Psoas muscle (tissue), 8 donors: ENCODE measurements at places on chromosomes 3 and 15. TPM values are rescaled to one million over a fixed set of nuclear protein-coding genes. Genes with fewer than 3 reads are reported as not detected.

STXBP5L gene
- polyA plus RNA-seq: not detected

CYP11A1 gene
- polyA plus RNA-seq: 0.24 TPM

DNA sequence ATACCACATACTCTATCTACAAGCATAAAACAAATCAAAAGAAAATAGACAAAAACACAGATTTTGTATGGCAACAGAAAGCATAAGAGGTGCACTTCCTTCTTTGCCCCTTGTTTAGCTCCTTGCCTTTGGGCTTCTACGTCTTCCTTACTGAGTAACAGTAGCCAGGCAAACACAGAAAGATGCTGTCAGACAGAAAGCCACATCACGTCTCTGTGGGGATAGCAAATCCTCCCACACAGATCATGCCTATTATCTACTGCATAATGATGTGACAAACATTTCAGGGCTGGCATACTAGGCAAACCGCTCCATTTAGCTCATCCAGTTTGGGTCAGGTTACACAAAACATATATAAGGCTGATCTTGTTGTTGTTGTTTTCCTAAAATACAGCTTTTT lies 92.7 kb downstream of the BOC start:
- H3K27me3 ChIP-seq: no peaks in the 10 kb centered on the region
- H3K4me3 ChIP-seq: no peak overlapping the region
- H3K4me1 ChIP-seq: no peaks in the 10 kb centered on the region

DNA sequence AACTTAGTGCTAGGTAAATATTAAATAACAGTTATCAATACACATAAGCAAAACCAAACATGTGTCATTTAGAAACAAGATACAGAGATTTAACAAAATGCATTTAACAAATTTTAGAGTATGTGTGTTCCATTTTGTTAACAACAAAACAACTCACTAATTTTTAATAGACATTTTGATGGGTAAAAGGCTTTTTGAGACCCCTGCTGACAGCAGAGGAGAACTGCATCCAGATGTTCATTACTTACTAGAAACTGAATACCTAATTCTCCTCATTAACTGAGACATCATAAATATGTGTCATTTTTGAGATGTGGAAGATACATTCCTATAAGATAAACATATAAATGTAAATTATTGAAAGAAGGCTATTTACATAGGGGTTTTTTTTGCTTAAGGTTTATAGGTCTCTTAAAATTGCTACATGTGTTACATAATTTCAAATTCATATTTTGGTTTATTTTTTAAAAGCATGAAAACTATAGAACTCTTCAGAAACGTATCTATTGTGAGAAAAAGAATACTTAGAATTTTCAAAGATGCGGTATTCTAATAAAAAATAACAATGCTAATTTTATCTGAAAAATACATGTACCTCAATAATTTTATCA lies 1009.8 kb downstream of the TUSC7 start:
- H3K4me1 ChIP-seq: no peaks in the 10 kb centered on the region
- no peak overlapping the region for H3K4me3 ChIP-seq
- no peak overlapping the region for H3K27ac ChIP-seq
- no peaks in the 10 kb centered on the region for H3K36me3 ChIP-seq
- H3K27me3 ChIP-seq: no peaks in the 10 kb centered on the region

- no peaks in the 10 kb centered on the region for H3K27me3 ChIP-seq
- no peak overlapping the region for H3K27ac ChIP-seq
- H3K4me1 ChIP-seq: no peaks in the 10 kb centered on the region
Measured at GRCh38 chr3:144229953-144230352, 258.3 kb downstream of the DIPK2A start.

DNA sequence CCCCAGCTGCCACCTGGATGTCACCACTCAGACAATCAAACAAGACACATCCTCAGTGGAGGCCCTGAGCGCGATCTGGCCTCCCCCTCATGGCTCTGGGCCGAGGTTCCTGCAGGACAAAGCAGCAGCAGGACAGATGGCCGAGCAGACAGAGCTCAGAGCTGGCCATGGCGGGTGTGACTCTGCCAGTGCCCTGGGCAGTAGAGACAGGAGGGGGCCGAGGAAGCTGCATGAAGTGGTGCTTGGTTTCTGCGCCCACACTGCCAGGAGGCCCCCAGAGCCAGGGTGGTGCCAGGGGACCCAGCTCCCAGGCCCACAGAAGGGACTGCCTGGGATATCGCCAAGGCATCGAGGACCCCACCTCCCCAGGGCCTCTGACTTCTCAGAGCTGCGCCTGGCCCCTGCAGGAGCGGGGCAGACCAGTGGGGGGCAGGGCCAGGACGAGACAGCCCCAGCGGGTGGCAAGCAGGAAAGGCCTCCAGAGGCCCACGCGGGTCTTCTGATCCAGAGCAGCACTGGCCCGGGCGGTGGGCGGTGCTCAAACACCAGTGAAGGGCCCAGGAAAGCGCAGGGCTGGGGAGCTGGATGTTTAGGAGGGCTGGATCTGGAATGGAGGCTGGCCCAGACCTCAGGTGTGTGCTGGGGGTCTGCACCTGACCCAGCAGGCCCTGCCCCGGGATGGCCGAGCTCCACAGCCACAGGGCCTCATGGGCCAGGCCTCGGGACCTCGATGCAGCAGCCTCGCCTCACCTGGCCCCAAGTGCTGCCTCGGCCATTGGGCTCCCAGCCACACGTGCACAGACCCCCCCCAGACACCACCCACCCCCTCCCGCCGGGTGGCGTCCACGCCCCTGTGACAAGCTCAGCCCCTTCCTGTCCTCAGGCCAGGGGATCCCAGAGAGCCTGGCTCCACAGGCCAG lies 76.0 kb downstream of the GOLGA8G start:
- H3K4me1 ChIP-seq: no peaks in the 10 kb centered on the region
- H3K27ac ChIP-seq: no peak overlapping the region
- H3K36me3 ChIP-seq: no peaks in the 10 kb centered on the region
- H3K4me3 ChIP-seq: no peak overlapping the region
- peak; percentile 57 for DNase-seq

DNA sequence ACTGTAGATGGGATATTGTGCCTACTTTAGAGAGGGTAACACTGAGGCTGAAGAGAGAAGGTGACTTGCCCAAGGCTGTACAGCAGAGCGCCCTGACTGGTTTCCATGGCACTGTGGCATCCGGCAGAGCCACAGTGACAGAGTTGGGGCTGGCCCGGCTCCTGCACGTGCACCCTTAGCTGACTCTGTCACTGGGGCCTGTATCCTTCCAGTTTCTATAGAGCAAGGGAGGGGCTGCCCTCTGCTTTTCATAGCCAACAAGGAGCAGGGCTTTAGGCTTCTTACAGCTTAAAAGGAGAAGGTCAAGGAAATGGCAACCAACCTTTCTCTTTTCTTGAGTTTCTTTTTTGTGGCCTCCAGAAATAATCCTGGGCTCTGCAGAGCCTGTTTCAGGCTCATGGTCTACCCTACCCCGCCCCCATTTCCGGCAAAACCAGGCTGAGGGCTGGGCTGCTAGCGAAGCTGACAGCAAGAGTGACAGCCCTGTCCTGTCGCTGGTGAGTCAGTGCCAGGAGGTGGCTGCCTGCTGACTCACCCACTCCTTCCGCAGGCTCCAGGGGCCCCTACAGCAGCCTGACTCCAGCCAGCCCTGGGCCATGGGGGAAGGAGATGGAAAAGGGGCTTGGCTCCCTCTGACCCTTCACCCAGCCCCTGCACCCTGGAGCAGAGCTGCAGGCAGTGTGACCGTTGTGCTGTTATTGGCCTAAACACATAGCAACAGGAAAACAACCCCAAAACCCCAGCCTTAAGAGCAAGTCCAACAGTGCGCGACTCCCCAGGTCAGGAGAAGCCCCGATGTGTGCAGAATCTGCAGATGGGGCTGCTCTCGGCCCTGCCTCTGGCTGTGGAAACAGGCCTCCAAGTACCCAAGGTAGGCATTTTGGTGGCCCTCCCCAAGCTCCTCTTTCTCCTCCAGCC lies 29.8 kb downstream of the SLC6A6 start:
- peaks cover 84% of the 10 kb centered on the region for H3K4me1 ChIP-seq
- H3K27ac ChIP-seq: peak overlapping the region; percentile 86
- H3K4me3 ChIP-seq: no peak overlapping the region
- H3K27me3 ChIP-seq: no peaks in the 10 kb centered on the region
- peak; percentile 94 for DNase-seq
- no peaks in the 10 kb centered on the region for H3K36me3 ChIP-seq

GRCh38 chr3:152961323-152961722 lies 126.4 kb downstream of the P2RY1 start:
- no peaks in the 10 kb centered on the region for H3K36me3 ChIP-seq
- DNase-seq: no peak
- no peaks in the 10 kb centered on the region for H3K4me1 ChIP-seq
- H3K4me3 ChIP-seq: no peak overlapping the region
- no peaks in the 10 kb centered on the region for H3K27me3 ChIP-seq
- H3K27ac ChIP-seq: no peak overlapping the region

DNA sequence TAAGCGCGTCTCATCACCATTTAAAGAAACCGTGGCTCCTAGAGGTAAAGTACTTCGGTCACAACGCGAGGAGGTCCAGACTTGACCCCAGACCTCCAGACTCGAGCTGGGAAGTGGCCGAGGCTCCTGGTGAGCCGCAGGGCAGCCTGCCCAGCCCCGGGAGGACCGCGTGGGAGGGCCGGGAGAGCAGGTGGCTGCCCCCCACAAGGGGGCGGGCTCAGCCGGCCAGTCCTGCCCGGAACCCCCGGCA lies at the start of gene SLC27A2:
Gene SLC27A2, plus strand, starts transcription at position 228 of the 250 bp plus-strand sequence. CDS start 232 bp downstream, outside the sequence.
- no peaks in the 10 kb centered on the region for H3K4me1 ChIP-seq
- no peak within 1 kb of the TSS for H3K27ac ChIP-seq
- H3K27me3 ChIP-seq: no peaks in the 10 kb centered on the region
